NCI-H1105 (cell line): ENCODE measurements at places on chromosomes 11 and 22.

DNA sequence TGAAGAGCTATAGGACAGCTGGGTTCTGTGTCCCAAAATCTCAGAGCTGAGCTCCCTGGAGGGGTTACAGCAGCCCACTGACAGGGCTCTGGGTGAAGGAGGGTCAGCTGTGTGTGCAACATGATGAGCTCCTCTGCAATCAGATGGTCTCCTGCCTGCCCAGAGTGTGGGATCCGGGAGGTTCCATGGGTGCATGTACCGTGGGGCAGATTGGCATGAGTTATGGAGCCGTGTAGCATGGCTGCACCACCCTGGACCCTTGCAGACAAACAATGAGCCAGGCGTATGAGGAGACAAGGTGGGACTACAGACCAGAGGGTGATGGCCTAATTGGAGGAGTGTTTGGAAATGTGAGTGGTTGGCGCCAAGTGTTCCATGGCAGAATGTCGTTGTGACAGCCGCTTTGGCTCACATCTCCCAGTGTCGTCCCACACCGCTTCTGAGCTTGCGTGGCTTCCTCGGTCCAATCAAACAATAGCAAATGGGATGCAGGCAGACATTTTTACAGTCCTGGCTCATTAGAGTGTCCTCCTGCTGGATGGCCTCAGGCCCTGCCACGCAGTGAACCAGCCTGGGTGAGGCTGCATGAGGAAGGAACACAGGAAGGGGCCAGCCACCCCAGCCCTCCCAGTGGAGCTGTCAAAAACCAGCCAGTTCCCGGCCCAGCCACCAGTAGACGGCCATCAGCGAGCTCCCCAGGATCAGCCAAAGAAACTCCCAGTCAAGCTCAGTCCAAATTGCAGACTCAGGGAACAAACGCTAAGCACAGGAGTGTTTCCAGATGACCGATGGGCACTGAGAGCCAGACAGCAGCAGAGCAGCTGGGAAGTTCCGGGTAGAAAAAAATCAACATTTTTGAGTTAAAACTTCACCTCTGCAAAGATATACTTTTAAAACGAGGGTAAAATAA lies 1066.9 kb downstream of the BRD1 start:
- DNase-seq: no peak

DNA sequence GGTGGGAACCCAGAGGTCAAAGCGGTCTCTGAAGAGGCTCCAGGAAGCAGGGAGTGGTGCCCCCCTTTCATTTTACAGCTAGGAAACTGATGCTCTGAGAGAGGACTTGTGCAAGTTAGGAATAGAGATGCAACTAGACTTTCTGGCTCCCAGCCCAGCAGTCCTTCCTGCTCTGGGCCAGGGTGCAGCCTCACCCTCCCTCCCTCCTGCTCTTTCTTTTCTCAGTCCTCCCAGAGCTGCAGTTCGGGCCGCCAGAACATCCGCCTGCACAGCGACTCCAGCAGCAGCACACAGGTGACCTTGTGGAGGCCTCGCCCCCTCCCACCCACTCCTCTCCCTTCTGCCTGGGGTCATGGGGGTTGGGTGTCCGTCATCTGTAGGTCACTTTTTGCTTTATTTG lies 51.5 kb downstream of the LHFPL7 start:
- peak; percentile 8 for DNase-seq

DNA sequence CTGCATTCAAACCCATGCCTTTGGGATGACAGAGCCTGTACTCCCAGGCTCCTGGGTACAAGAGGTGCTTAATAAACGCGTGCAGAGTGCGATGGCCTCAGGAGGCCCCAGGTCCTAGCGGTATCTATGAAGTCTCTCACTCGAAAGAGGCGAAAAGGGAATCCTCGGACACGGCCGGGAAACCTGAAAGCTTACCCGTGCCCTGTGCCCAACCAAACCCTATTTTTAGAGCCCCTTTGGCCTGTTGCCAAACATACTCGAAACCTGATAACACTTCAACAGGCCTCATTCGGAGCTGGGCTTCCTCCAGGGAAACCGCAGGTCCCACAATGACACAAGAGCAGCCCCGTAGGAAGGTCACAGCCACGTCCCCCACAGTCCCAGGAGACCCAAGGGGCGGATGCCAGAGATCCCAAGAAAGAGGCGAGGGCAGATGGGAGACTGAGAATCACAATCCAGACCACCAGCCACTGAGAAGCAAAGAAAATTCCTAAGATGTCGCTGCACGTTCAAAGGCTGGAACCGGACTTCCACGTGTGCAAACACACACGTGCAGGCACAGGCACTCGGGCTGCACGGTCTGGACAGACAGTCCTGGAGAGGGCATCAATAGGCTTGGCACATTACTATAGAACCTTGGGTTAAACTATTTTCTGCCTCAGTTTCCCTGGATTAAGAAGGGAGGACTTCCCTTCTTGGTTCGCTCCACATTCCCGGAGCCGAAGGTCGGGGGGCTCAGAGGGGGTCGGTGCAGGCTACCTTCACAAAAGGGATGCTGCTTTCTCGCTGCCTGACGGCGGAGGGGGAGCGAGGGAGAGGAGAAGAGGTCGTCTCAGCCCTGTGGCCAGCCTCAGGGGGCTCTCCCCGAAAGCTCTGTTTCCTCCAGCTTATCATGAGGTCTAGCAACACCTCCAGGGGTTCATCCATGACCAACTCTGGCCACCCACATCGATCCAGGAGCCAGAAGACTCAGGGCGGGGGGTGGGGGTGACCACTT lies 8.2 kb downstream of the PDGFB start:
- peak; percentile 76 for DNase-seq

DNA sequence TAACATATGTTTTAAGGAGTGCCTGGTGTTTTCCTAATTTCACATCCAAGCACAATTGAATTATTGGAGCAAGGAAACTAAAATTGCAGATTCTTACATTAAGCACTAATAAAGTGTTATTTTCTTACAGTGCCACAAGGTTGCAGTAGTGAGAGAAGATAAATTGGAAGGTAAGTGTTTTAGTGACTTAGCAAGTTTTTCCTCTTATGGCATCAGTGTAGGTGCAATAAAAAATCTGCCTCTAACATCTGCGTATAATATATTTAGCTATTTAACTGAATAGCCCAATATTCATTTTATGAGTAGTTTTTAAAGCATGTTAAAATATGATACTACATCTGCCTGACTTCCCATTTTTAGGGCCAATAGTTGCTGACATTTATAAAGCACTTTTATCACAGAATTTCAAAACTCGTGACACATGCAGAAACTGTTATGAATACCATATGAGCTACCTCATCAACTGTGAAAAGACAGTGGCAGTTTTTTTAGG lies 19.0 kb downstream of the POLD3 start:
- no peak for DNase-seq

DNA sequence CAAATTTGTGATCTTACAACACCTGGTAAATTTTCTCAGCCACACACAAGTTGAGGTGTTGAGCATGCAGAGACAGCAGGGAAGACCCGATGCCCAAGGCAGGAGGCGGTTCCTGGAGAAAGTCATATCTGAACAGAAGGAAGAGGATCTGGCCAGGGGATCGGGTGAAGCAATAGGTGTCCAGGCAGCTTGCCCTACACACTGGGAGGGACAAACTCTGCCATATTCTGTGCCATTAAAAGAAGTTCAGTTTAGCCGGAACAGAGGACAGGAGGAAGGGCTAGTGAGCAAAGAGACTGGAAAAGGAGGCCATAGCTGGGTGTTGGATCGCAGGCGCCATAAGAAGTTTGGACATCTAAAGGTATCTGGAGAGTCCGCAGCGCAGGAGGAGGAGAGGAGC lies 76.5 kb downstream of the TMPRSS5 start:
- no peak for DNase-seq

DNA sequence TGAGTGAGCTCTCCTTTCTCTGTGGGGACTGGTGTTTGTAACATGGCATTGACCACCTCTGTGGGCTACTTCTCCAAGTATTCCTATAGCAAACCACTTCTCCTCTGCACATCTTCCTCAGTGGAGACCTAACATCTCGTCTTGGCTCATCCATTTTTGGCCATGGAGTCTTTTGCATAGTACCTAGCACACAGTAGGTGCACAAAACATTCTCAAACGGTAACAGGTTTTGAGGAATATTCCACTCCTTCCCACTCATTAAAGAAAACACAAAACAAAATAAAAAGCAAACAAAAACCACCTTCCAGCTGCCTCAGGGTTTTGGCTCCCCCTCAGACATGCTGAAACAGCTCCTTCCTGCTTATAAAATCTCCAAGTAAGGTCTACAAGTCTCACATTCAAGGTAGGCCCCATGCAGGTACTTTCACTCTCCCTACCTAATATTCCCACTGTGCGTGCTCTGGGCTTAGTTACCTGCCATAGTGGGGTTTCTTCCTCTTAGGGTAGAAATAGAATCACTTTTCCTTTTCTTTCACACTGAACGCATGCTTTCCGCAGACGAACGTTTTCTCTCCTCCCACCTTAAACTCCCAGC lies 132.4 kb downstream of the RBFOX2 start:
- DNase-seq: no peak

GRCh38 chr11:47305734-47306483 lies 36.0 kb downstream of the MADD start:
- no peak for DNase-seq

DNA sequence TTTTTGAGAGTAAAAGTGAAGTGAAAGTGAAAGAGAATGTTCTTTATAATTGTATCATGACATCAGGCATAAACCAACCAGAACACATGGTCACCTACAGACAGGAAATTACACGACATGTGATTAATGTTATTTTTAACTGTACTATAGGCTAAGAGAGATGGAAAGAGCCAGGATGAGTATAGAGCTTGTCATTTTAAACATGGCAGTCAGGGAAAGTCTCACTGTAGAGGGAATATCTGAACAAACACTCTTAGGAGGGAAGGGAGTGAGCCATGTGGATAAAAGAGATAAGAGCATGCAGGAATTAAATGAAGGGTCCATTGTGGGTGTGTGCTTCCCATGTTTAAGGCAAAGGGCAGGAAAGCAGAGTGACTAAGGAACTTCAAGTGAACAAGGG lies 599.1 kb upstream of the FAT3 start:
- DNase-seq: no peak

GRCh38 chr11:9629064-9629463 lies 34.8 kb upstream of the SWAP70 start:
- no peak for DNase-seq

- no peak for DNase-seq
These were observed 125.9 kb upstream of the SPON1 start for GRCh38 chr11:13836666-13837065.

DNA sequence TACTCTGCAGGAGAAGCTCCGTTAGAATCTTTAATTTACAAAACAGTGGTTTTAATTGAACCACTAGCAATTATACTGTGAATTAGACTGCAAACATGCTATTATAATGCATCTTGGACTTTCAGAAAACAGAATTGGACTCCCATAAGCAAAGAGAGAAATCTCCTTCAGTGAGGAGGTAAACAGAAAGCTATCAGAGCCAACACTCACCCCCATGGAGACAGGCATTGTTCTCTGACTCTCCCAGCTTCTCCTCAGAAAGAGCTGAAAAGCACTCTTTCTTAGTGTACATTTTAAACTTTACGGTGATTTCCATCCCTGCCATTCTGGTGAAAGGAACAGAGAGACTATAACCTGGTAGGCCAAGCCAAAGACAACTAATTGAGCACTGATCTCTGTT lies 176.9 kb downstream of the GRIA4 start:
- no peak for DNase-seq

DNA sequence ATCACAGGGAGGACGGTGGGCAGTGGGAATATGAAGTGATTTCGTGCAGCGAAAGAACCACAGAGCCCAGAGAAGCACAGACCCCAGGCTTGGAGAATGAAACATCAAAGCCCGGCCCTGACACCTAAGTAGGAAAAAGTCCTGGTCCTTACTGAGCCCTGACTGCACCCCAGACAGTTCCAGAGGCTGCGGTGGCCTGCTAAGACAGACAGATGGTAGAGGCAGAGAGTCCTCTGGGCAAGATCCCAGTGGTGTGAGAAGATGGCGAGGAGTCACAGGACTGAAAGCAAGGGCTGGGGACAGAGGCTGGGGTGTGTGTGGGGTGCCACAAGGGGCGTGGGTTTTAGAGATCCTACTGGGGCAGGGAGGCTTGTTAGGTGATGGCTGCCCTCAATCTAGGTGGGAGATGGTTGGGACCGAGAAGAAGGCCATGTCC lies 3.7 kb downstream of the CBX6 start:
- no peak for DNase-seq

DNA sequence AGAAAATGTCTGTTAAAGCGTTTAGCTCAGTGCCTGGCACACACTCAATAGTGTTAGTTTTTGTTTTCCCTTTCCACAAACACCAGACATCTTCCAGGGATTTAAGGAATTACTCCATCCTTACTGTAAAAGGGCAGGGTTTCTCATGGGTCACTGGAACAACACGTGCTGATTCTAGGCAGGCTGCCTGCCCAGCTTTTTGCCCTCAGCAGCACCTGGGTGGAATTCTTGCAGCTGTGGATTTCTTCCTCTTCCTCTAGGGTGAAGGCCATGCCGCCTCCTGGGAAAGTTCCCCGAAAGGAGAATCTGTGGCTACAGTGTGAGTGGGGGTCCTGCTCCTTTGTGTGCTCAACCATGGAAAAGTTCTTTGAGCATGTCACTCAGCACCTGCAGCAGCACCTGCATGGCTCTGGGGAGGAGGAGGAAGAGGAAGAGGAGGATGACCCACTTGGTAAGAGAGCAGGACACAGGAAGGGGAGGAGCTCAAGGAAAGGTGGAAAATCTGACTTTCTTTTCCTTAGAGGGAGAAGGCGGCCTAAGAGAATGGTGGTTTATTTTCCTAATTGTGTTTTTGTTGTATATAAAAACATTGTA lies 5.4 kb downstream of the HINFP start:
- no peak for DNase-seq

GRCh38 chr11:24386546-24387397 lies 110.1 kb upstream of the LUZP2 start:
- peak; percentile 17 for DNase-seq

DNA sequence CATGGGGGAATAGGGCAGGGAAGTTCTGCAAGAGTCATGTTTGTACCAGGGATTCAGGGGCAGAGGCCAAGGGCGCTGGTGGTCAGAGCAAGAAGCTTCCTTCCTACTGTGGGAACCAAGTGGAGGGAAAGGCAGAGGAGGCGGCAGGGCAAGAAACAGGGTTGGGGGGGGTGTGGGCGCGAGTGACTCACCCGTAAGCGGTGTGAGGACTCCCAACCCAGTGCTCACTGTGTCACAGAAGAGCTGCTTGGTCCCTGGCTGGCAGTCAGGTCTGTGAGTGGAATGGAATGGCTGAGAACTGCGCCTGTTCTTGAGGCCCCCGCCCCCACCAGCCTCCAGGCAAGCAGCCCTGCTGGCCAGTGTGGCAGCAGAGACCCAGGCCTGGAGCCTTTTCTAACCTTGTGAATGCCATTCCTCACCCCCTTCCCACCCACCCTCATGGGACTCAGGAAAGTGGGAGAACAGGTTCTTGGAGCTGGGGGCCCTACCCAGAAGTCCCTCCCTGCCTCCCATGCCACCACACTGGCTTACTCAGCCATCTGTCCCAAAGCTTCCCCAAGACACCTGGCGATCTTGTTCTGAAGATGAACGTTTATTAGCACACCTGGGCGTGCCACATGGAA lies 4.7 kb downstream of the LRRC10B start:
- no peak for DNase-seq

DNA sequence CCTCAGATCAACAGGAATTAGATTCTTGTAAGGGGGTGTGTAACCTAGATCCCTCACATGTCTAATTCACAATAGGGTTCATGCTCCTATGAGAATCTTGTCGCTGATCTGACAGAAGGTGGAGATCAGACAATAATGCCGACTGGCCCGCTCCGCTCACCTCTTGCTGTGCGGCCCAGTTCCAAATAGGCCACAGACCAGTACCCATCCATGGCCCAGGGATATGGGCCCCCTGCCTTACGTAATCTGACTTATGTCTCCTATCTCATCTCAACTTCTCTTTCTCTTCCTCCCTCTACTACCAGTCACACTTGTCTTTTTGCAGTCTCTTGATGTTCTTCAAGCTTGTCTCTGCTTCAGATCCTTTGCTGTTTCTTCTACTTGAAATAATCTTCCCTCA lies 70.0 kb downstream of the CWF19L2 start:
- no peak for DNase-seq
